Tongue (tissue), 3 donors: ENCODE measurements at places on chromosomes 5 and 9. TPM values are rescaled to one million over a fixed set of nuclear protein-coding genes. Genes with fewer than 3 reads are reported as not detected.

Gene BASP1
- 36.0 TPM for total RNA-seq

GRCh38 chr5:45779874-45780671, 83.9 kb upstream of the HCN1 start:
- no peak for DNase-seq

Gene CCL27
- not detected for total RNA-seq

Gene AHRR
- 8.2 TPM for total RNA-seq

DNA sequence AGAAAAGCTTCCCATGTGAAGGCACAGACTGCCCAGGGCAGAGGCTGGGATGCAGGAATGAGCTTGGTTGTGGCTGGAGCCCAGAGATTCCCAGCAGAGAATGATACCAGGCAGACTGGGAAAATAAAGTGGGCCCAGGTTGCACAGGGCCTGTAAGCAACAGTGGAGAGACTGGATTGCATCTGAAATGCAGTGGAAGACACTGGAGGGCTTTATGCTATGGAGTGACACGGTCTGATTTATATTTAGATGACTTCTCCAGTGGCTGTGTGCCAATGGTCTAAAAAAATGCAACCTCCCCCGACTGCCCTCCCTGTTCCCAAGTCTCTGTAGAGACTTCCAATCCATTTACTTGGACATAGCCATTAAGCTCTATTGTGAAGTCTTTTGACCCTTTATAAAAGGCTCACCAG, 951.1 kb upstream of the DMAC1 start:
- DNase-seq, result peak; percentile 74

GRCh38 chr5:76714751-76715485, 1.0 kb upstream of the F2R start:
- peak; percentile 51 for DNase-seq

Gene SLC4A9
- total RNA-seq, result 1.6 TPM

Gene ADCY2
- 41.3 TPM for total RNA-seq

GRCh38 chr9:109775516-109775915, 4.5 kb upstream of the PALM2AKAP2 start:
- peak; percentile 45 for DNase-seq

DNA sequence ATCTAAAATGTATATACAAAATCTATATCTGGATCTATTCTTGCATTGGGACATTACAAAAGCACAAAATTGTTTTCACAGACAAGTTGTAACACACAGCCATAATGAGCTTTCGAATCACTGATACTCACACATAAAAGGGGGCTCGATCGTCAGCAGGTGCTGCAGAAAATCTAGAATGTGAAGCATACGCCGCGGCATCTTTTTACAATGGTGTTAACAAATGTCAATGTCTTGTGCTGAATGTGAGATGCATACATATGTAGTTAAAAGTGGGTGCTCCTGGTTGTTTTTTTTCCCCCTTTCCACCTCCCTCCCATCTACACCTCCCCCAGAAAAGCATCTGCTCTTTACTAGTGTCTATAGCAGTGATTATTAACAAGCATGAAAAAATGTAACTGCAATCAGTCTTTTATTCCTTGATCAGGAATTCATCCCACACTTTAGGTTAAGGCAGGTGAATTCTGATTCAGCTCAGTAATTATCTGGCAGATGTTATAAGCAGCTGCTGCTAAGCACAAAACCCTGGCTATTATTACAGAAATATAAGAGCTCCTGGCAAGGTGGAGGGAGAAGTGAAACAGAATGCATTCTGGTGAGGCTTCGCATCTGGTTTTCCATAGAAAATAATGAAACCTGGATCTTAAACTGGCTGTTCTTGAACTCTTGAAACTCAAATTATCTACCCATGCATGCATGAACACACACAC, 114.1 kb downstream of the MPDZ start:
- DNase-seq, result no peak

Gene BTNL8
- not detected for total RNA-seq

Gene SLC36A2
- total RNA-seq, result 3.1 TPM

DNA sequence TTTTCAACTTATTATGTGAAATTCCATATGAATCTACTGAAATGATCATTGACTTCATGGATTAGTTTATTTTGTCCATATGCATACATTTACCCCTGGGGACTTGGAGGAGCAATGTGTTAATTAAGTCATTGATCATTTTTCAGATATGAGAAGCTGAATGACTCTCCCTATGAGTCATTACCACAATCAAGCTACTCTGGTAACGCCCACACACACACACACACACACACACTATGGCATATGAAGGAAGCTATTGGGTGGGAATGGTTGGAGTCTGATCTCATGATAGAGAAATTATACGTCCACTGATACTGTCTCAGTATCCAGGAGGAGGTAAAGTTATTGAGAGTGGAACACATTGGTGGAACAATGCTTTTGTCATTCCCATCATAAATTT, 528.9 kb downstream of the AGTPBP1 start:
- DNase-seq, result no peak

DNA sequence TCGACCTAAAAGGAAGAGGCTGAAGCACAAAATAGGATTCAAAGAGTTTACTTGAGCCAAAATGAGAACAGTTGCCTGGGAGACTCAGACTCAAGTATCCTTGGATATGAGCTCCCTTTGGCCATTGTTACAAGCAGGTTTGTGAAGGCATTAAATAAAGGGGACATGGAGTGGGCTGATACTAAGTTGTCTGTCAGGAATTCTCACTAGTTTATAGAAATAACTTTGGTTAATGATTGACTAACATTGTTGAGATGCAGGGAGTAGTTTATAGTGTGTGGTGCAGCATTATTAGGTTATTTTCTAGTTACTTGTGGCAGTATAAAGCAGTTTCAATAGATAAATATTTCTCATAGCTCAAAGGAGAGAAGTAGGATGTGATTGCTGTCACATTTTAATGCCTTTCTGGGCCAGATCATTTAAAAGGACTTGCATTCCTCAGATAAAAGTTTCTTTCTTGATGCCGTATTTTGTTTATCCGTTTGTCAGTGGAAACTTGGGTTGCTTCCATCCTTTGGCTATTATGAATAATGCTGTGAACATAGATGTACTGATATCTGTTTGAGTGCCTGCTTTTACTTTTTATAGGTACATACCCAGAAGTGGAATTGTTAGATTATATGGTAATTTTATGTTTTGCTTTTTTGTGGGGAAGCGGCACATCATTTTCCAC, 9.1 kb downstream of the AP3S1 start:
- no peak for DNase-seq

Gene SETD9
- total RNA-seq, result 4.8 TPM

Gene BRD9
- 35.3 TPM for total RNA-seq

DNA sequence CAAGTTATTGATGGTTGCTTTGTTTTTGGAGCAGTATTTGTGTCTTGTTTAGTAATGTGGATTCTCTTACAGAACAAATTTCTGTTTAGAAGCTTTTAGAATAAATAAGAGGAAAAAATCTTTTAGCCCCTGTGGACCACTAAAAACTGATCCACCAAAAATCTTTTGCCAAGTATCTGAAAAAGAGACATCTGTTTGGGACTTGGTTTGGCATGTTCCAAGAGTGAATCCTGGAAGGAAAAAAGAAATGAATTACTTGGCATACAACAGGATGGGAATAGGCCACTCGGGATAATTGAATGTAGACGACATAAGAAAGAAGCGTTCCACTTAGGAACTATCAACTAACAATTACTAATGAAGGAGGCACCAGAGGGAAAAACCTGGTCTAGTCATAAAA, 1350.1 kb upstream of the C9orf72 start:
- DNase-seq, result peak; percentile 5

DNA sequence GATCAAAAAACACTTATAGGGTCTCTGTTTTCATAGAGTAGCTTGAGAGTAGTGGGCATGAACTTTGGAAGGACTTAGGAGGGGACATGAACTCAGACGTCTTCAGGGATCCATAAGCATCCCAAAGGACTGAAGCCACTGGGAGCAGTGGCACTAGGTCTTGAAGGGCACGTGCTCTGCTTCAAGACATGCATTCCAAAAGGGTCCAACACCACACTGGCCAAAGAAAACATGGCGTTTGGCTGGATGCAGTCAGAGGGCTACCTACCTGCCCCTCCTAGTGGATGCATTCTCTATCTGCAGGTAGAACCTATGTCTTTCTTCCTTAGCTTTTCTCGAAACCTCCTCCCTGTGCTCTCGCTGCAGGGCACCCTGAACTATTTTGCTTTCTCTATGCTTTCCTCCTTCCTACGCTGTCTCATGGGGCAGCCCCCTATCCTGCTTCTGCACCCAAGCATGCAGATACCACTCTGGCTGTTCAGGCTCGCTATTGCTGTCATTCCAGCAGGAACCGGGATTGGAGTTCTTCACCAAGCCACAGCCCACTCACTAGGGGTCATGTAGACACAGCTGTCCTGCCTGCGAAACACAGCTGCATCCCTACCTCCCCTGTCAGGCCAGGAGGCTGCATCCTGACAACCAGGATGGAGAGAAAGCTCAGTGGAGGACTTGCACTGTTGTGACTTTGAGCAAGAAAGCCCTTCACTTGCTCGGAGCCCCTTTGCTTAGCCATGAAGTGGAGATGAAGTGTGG, 11.9 kb downstream of the FAM240B start:
- DNase-seq, result no peak

- no peak for DNase-seq
Measured at GRCh38 chr9:99803694-99804093, 18.0 kb upstream of the NR4A3 start.

DNA sequence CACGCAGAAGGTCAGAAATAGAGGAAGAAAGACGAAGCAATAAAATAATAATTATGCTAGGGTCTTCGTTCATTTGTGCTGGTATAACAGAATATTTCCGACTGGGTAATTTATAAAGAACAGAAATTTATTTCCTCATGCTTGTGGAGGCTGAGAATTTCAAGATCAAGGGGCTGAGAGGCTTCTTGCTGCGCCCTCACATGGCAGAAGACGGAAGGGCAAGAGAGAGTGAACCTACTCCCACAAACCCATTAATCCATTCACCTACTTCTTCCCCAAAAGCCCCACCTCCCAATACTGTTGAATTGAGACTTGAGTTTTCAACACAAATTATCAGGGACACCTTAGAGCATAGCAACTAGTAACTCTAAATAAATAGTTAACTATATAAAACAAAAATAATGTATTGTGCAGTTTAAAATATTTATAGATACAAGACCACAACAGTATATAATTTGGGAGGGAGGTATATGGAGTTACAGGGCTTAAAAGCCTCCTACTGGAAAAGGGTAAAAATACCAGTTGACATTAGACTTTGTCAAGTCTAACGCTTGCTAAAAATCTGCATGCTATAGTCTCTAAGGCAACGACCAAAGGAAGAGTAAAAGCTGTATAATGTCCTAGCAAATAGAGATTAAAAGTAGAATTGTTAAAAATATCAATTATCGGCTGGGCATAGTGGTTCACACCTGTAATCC, 40.3 kb upstream of the NAA35 start:
- no peak for DNase-seq

- no peak for DNase-seq
Measured at GRCh38 chr9:100346836-100347235, 5.9 kb downstream of the TEX10 start.

GRCh38 chr5:79932510-79933504, 58.3 kb downstream of the MTX3 start:
- DNase-seq, result no peak

DNA sequence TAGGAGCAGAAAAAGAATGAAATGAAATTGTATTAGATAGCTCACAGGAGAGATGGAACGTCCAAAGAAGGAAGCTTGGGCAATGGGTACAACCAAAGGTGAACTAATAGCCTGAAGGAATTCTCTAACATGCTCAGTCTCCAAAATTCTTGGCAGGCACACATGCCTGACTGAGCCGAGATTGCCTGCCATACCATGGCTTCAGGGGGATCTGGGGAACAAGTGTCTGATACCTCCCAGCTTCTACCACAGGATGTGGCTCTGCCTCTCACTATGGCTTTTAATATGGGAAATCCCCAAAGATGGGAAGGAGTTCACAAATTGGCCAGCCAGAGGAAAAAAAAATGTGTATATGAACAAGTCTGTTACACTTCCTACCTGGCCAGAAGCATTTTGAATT, 3.6 kb upstream of the PALM2AKAP2 start:
- no peak for DNase-seq

Gene SPATA31D1
- total RNA-seq, result not detected

DNA sequence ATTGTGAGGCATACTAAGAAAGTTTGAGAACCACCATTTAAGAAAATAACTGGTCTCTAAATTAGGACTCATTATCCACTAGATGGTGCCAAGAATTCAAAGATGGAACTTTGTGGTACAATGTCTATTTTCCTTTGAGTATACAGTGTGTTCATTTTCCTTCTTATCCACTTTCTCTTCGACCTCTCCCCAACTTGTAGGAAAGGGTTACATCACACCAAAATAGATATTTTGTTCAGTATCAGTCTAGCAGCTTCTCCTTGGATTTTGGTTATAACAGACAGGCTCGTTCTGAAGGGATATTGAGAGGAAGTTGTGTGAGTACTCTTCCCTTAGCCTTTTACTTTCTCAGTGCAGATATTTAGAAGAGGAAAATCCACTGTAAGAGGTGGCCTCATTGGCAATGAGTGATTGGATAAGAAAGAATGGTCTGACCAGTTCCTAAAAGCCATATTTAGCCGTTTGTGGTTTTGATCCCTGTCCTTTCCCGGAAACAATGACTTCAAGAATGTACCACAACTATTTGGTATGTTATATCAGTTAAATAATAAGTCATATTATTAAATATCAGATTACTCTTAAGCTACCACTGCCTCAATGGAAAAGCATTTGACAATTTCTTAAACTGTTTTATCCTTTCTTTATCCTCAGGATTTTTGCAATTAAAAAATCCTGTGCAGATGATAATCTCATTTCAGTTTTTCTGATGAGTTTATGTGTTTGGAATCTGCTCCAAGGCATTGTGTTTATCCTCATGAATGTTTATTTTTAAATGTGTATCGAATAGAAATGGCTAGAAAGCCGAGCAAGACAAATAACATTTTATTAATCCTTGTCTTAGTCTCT, 69.0 kb upstream of the GRAMD2B start:
- peak; percentile 83 for DNase-seq

- no peak for DNase-seq
Measured at GRCh38 chr5:15799612-15800011, 299.6 kb downstream of the FBXL7 start.

DNA sequence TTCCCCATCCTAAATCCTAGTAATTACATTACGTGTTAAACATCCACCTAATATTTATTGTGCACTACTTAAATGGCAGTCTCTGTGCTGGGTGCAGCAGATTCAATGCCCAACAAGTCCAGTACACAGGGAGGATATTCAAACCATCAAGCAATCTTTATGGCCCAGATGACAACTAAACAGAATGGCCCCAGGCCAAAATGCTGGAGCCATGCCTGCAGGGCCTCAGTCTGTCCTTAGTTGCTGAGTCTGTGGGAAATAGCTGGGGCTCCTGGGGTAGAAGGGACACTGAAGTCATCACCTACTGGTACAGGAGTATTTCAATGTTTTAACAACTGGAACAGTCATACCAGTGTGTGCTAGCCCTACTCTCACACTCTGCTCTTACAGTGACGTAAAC, 153.5 kb downstream of the ZNF608 start:
- no peak for DNase-seq

Gene IL31RA
- 4.1 TPM for total RNA-seq

Gene NCS1
- 20.2 TPM for total RNA-seq

Gene SLC46A2
- total RNA-seq, result not detected

- DNase-seq, result no peak
Measured at GRCh38 chr9:3509926-3510325, 15.9 kb downstream of the RFX3 start.

Gene TMEM174
- not detected for total RNA-seq

GRCh38 chr5:147893820-147894219, 12.5 kb downstream of the C5orf46 start:
- no peak for DNase-seq

Gene PPIC
- 42.9 TPM for total RNA-seq
